ENCODE measurements at places on chromosomes 2 and 18.

DNA sequence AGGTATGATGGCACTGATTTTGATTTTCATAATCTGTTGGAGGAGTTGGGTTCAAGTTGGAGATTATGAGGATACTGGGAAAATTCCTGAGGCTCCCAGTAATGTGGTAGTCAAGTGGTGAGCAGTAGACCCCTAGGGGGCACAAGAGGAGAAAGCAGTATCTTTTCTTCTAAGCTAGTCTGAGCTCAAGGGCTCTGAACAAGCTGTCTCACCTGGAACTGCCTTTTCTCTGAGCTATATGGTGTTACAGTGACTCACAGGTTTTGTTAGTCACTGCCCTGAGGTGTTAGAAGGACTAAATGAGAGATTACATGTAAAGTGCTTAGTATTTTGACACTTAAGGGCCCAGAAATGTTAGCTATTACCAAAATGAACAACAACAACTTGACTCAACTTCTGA, 42.2 kb downstream of the CD302 start:
- no peak for DNase-seq

GRCh38 chr2:205405194-205405593, 277.1 kb upstream of the NRP2 start:
- no peak for DNase-seq

DNA sequence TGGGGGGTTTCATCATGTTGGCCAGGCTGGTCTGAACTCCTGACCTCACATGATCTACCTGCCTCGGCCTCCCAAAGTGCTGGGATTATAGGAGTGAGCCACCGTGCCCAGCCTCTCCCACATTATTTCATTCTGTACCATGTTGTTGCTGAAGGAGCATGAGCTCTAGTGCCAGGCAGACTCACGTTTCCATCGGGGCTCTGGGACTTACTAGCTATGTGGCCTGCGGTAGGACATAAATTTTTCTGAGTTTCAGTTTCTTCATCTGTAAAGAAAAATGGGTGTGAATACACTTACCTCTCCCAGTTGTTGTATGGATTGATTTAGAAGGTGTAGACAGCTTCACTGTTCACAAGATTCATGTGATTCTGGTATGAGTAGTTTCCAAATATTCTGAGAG, 30.8 kb upstream of the CCL20 start:
- DNase-seq = no peak

- no peak for DNase-seq
These were observed 46.2 kb downstream of the PPP4R1 start for GRCh38 chr18:9568186-9568585.

- DNase-seq = no peak
These were observed 73.0 kb downstream of the NCKAP5 start for GRCh38 chr2:133495226-133495625.

GRCh38 chr18:44741085-44741484, 60.4 kb downstream of the SETBP1 start:
- DNase-seq = no peak

- no peak for DNase-seq
These were observed 173.6 kb downstream of the GRB14 start for GRCh38 chr2:164447660-164448059.

GRCh38 chr2:168120730-168121129, 126.7 kb downstream of the STK39 start:
- DNase-seq = no peak

GRCh38 chr18:23706971-23707640, 17.9 kb downstream of the LAMA3 start:
- no peak for DNase-seq

DNA sequence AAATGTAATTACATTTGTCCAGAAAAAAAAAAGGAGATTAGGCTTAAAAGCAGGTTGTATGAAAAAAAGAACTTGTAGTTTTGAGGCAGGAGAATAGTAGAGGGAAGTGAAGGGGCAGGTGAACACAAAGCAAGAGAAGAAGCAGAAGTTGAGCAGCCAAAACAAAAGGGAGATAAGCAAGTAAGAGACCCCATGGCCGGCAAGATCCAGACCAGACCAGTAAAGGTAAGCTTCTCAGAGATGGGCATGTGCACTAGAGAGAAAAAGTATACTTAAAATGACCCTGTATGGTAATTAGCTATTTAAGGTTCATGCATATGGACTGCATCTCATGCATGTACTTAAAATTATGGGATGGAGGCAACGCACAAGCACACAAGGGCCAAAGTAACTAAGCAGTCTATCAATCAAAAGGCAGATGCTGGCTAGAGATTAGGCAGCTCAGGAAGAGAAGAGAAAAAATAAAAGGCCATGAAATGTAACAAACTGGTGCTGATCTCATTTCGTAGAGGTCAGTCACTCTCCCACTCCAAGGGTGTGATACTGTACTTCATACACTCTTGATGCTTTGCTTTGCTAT, 9.7 kb downstream of the SIGLEC15 start:
- no peak for DNase-seq

GRCh38 chr18:58536534-58537271, 92.2 kb downstream of the ALPK2 start:
- peak; percentile 80 for DNase-seq

- no peak for DNase-seq
These were observed 320.7 kb downstream of the LRP1B start for GRCh38 chr2:141810148-141810547.

DNA sequence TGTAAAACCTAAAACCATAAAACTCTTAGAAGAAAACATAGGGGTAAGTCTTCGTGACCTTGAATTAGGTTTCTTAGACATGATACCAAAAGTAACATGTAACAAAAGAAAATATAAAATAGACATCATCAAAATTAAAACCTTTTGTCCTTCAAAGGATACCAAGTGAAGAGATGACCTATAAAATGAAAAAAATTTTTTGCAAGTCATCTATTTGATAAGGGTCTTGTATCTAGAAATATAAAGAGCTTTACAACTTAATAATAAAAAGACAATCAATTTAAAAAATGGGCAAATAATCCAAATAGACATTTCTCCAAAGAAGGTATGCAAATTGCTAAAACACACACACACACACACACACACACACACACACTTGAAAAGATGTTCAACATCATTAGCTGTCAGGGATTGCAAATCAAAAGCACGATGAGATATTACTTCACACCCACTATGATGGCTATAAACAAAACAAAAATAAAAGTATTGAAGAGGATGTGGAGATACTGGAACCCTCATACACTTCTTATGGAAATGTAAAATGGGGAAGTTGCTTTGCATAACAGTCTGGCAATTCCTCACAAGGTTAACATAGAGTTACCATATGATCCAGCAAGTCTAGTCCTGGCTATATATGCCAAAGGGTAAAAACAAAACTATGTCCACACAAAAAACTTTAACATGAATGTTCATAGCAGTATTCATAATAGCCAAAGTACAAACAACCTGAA, 23.3 kb downstream of the SPDYA start:
- no peak for DNase-seq

- no peak for DNase-seq
These were observed 174.2 kb downstream of the SLC39A10 start for GRCh38 chr2:195830968-195831950.

DNA sequence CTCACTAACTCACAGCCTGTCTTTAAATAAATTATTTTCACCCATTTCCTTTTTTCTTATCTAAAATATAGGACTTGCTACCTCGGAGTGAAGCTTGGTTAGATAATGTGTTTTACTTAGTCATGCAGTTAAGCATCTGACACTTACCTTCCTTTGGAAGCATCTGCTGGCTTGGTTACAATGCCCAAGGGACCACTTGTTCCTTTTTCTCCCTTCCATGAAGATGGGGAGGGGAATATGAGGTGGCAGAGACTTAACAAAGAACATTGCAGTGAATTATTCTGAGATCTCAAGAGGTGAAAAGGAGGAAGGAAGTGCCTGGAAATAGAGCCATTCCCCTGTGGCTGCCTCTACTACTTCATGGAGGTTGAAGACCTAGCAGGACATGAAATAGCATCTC, 145.4 kb upstream of the FOSL2 start:
- DNase-seq = no peak

- DNase-seq = no peak
These were observed 261.3 kb downstream of the CLIP4 start for GRCh38 chr2:29376541-29376940.

DNA sequence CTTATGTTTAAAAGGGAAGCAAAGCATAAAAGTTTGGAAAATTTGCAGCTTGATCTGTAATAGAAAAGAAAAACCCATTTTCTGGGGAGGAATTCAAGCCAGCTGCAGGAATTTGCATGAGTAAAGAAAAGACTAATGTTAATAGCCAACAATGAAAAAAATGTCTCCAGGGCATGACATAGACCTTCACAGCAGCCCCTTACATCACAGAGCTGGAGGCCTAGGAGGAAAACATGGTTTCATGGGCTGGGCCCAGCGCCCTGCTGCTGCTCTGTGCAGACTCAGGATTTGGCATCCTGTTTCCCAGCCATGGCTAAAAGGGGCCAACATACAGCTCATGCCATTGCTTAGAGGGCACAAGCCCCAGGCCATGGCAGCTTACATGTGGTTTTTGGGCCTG, 411.6 kb upstream of the MC4R start:
- no peak for DNase-seq

- no peak for DNase-seq
These were observed 5.8 kb upstream of the CTDSP1 start for GRCh38 chr2:218393750-218394290.

- DNase-seq = no peak
These were observed 49.5 kb upstream of the MRPL33 start for GRCh38 chr2:27721884-27722485.

DNA sequence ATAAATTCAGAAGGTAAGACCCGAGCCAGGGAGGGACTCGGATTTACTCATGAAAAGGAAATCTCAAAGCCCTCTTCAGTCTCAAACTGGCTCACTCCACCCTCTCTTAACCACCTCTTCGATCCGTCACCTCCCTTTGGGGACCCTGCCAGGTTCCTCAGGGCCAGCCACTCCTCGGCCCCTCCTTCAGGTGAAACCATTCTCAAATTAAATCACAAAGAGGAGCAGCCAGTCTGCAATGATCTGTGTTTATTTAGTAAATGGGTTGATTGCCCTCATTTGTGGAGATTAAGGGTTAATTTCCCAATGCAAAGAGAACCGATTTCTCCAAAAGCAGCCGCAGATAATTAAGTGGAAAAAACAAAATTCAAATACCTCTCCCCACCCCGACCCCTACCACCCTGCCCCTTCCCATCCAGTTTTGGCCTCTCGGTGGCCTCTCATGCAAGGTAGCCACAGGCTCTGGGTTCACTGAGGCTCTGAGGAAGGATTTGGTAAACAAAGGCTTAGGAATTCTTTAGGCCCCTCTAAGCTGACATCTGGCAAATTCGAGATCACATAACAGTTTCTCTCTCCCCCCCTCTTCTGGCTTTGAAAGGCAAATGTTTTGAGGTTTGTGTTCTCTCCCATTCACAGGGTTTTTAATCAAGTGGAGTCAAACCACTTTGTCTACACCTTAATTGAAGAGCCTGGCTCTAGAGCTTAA, 10.3 kb upstream of the FZD7 start:
- DNase-seq = no peak

DNA sequence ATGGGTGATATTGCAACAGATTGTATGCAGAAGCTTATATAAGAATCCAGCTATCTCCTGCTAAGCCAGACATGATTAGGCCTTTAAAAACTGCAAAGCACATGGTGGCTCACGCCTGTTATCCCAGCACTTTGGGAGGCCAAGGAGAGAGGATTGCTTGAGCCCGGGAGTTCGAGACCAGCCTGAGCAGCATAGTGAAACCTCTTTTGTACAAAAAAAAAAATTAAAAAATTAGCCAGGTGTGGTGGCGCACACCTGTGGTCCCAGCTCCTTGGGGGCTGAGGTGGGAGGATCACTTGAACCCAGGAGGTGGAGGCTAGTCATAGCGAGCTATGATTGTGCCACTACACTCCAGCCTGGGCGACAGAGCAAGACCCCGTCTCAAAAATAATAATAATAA, 204.6 kb downstream of the TNS1 start:
- DNase-seq = no peak

GRCh38 chr18:58687871-58688308, 16.6 kb downstream of the MALT1 start:
- DNase-seq = peak; percentile 8

DNA sequence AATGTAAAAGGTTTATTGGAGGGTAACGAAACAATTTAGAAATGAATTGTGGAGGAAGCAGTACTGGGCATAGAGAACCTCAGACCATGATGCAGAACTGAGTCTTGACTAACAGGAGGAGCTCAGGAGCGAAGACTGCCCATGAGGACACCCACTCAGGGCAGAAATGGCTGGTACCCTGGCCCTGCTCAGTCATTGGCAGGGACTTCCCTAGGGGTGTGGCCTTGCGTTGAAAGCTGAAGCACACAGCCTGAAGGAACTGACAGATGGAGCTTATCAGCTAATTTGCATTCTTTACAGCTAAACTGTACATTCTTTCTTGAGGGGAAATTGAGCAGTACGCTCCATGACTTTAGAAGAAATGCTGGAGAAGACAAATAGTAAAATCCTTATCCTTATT, 57.1 kb downstream of the PDK1 start:
- DNase-seq = no peak

GRCh38 chr2:42013409-42013808, 34.4 kb upstream of the PKDCC start:
- DNase-seq = no peak

GRCh38 chr2:166417669-166418068, 41.9 kb upstream of the SCN9A start:
- no peak for DNase-seq
